Activated T-cell treated with anti-CD3 and anti-CD28 coated beads, Interleukin-2, amount 50 U/mL, for 1 hour (primary cell): ENCODE measurements at places on chromosomes 3 and 15.

- DNase-seq, result no peak
Observed at GRCh38 chr3:191280111-191280510, 49.1 kb upstream of the CCDC50 start.

DNA sequence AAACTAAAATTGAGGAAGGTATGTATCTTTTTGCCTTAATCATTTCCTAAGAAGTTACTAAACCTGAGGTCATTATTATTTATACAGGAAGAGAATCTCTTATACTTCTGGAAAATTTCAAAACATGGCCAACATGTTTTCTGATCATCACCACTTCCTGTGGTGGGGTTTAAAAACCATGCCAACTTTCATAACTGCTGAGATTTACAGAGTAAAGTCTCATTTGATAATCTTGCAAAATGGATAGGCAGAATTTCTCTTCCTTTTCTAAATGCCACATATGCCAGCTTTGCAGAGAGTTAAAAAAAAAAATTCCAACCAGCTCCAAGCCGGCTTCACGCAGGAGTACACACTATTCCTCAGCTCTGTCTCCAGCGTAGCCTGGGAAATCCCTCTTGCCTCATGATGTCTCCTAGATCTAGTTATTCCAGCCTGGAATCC is 124.3 kb upstream of the SPRED1 start:
- DNase-seq, result no peak

- DNase-seq, result no peak
Observed at GRCh38 chr3:141523615-141524375, 37.0 kb downstream of the RASA2 start.

DNA sequence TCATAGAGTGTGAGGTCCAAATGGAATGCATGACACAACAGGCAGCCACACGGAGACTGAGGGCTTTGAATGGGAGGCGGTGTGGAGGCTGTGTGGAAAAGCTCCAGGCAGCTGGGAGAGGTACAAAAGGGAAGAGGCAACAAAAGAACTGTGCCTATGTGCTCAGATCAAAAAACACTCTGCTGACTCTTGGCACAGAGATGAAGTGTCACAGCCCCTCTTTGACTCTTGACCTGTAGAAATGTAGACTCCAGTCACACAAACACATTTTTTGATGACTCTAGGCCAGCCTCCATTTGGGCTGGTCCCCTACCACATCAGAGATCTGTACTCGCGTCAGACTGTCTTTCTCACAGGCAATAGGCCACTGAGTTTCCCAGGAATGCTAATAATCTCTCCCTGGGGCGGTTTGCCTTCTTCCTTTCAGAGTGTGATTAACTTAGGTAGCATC is 456.0 kb downstream of the TUSC7 start:
- no peak for DNase-seq

DNA sequence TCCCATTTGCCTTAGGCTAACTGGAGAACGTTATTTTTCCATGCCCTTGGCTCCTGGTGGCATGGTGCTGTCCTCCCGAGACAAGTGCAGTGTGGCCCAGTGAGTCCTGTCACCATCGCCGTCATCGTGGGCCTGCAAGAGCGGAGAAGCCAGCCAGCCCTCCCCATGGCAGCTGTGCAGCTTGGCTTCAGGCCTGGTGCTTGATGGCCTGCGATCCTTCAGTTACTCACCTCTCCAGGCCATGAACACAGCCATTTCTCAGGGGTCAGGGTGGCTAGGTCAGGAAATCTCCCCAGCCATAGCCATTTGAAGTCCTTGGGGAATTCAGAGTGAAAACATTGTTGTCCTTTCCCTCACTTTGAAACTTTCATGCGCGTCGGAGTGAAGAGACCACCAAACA is 189.0 kb upstream of the RGMA start:
- DNase-seq, result no peak

- no peak for DNase-seq
Observed at GRCh38 chr15:87326269-87326668, 930.3 kb downstream of the NTRK3 start.

- DNase-seq, result no peak
Observed at GRCh38 chr3:114299941-114300624, 6.3 kb downstream of the TIGIT start.

GRCh38 chr15:51096976-51097375 is 2.3 kb upstream of the TNFAIP8L3 start:
- no peak for DNase-seq

GRCh38 chr15:98734466-98735199 is 86.3 kb downstream of the IGF1R start:
- no peak for DNase-seq

- DNase-seq, result no peak
Observed at GRCh38 chr3:169534439-169534838, 129.1 kb downstream of the MECOM start.

- no peak for DNase-seq
Observed at GRCh38 chr3:41301548-41301947, 102.2 kb downstream of the CTNNB1 start.

DNA sequence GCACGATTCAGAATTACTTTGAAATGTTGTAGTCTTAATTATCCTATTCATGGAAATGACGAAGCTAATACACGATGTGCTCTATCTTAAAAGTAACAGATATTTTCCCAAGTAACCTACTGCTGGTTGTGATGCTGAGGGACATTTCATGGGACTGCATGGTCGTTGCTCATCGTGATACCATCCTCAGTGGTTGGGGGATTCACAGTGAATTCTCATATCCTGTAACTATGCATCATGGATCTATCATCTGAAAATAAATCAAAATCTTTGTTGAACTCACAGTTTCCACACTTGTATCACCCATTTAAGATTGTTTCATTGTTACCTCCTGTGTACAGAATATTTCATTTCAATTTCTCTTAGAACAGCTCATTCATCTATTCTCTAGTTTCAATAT is 84.7 kb downstream of the OPA1 start:
- no peak for DNase-seq

DNA sequence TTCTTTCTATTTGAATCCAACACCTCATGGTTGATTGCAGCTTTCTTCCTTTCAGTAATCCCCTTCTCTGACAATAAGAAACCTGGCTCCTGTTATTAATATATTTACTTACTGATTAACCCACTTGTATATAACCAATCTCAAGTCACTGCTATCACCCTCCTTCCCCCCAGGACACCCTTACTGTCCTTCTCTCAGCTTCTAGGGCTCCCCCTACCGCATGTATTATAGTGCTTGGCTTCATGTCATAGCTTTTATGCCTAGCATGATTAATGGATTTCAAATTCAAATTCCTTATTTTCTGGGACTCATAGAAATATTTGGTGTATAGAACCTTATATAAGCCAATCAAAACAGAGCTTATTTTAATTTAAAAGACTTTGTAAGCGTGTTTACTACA is 75.7 kb upstream of the BNIP2 start:
- DNase-seq, result no peak

DNA sequence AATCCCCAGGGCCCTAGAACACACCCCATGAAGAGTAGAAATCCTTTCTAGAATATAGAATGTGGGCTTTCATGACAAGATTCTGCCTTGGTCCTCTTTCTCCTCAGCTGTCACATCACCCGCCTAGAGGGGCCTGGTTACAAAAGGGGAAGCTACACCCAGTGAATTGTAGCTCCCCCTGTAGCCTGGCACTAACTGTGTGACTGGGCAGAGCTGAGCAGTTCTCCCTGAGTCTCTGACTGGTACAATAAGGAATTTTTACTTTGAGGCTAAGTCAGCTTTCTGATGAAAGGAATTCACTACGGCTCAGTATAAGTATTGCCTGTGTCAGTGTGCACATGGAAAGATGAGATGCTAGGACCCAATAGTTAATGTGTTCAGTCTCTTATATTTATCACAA is 28.7 kb upstream of the ZNF148 start:
- no peak for DNase-seq

DNA sequence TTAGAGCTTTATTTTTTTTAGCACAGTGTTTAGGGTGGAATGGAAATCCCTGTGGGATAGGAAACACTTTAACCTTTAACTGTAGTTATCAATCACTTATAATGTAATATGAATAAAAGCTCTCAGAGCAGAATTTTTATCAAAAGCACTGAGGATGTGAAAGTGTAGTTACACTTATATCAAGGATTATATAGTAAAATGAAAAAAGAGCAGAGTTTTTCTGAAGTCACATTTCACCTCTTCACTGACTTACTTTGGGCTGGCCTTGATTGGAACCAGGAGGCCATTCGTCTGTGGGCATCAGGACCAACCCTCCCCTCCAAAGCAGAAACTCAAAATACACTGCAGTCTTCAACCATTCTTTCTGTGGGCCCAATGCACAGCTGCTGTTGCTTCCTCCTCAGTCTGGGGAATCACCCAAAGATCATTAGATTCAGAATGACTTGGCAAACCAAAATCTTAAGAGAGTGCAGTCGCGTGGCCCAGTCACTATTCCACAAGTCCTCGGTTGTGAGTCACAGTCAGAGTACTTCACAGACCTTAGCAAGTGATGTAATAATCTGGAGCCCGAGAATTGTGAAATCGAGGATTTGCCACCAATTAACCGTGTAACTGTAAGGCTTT is 132.6 kb upstream of the COL8A1 start:
- no peak for DNase-seq

DNA sequence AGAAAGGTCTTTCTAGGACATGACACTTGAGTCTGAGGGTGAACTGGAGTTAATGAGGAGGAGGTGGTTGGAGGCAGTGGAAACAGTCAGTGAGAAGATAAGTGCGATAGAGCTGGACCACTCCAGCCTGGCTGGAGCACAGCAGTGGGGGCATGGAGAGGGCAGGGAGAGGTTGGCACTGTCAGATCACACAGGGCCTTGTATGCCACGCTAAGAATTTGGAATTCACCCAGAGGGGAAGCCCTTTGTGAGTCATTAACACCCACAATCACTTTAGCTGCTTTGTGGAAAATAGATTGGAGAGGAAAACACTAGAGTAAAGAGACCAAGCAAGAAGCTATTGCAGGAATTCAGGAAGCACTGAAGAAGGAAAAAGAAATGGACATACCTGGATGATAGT is 83.3 kb downstream of the ZNF621 start:
- no peak for DNase-seq

GRCh38 chr3:100260685-100261484 is at the start of gene TBC1D23:
Gene TBC1D23, plus strand, starts transcription at chr3:100260992. Its CDS starts 27 bp downstream, at chr3:100261019.
- peak; percentile 96 for DNase-seq

GRCh38 chr15:31867536-31868442 is 162.5 kb upstream of the CHRNA7 start:
- DNase-seq, result peak; percentile 61

DNA sequence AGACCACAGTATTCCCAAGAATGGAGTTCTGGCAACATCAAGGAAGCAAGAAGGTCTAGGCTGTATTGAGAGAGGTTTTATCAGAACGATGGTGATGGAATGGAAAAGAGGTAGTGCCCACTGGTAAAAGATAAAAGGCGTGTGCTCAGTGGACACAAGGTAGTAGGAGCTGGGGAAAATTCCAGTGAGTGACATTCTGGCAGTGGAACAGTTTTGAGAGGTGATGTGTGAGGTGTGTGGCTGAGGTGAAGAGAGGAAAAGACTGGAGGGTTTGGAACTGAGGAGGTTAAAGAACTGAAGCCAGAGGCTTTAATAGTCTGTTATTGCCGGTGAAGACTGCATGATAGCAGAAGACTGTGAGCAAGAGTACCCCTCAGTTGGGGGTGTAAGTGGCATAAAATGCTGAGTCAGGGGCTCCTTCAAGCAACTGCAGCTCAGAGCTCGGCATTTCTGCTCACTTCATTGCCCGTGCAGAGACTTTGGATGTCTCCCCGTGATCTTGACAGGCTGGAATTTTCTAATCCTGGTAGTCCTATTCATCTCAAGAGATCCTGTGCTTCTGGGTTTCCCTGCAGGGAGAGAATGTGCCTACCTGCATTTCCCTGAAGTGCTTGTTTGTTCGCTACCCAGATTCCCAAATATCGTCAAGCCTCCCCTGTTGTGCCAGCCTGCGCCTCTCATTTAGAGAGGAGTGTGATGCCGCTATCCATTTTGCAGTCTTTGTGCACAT is 191.0 kb downstream of the SATB1 start:
- DNase-seq, result no peak

DNA sequence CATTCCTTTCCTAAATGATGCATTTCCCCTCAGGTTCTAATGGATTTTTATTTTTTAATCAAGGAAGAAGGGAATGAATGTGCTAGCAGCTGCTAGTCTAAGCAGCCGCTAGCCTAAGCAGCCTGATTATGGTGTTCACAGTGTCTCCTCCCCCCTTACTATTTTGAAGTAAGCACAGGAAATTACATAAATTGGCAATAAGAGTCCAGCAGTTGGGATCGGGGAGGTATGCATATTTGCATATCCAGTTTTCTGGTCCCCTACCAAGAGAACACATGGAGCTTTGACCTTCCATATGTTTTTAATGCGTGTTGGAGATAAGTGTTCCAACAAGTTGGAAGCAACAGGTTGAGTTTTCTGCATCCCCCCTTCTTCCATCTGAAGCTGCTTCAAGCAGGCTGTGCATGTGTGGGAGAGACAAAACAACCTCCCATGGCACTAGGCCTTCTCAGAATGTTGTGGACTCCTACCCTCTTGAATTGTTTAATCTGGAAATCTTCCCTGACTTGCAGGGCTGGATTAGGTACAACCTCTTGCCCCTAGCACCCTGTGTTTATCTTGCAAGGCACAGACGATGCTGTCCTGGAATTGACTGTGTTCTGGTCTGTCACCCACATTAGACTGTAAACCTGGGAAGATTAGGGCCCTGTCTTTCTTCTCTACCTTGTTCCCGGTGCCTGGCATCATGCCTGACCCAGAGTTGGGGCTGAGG is 124.8 kb upstream of the LRIG1 start:
- no peak for DNase-seq

GRCh38 chr15:60520825-60521368 is 42.0 kb upstream of the ICE2 start:
- peak; percentile 77 for DNase-seq

DNA sequence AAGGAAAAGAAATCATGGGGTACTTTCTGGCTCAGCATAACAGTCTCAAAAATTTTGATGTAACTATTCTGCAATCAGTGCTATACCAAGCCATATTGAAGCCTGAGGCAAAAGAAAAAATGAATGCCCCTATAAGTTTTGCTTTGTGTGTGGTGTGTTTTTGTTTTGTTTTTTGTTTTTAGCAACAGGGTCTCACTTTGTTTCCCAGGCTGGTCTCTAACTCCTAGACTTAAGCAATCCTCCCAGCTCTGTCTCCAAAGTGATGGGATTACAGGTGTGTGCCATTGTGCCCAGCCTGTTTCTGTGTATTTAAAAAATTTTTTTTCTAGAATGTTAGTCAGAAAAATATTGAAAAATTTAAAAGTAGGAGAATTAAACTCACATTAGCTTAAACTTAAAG is 93.2 kb downstream of the ZNF280D start:
- DNase-seq, result no peak

GRCh38 chr3:34869696-34870095 is 769.6 kb upstream of the ARPP21 start:
- no peak for DNase-seq

- DNase-seq, result no peak
Observed at GRCh38 chr15:92882697-92883162, 17.4 kb upstream of the CHD2 start.

DNA sequence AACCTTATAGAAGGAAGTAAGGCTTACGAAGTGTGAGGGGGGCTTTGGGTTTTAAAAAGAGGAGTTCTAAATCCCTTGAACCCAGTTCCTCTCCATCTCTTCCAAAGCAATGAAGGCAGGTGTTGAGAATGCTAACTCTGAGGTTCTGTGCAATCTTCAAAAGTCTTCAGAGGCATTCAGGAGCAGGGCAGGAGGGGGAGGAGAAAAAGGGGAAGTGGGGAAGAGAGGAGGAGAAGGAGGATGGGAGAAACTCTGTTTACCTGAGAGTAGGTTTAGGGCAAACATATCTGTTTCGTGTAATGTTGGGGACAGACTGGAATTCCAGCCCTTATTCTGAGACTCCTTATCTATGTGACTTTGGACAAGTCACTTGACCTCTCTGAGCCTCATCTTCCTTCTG is 36.9 kb downstream of the FAM3D start:
- no peak for DNase-seq
